ENCODE measurements at places on chromosomes 13 and 19. TPM values are rescaled to one million over a fixed set of nuclear protein-coding genes. Genes with fewer than 3 reads are reported as not detected.
A peak's percentile ranks its signal among the peaks of the same experiment; 100 is the strongest.

Gene PEX11G
- 1.9 TPM for polyA plus RNA-seq

GRCh38 chr19:16210168-16210567 is 12.5 kb downstream of the AP1M1 start:
- DNase-seq = no peak

Gene LRRC63
- not detected for polyA plus RNA-seq

GRCh38 chr19:246551-246950 is 44.7 kb downstream of the PLPP2 start:
- DNase-seq = no peak

- peak; percentile 53 for DNase-seq
Measured at GRCh38 chr19:43474986-43475705, 9.7 kb upstream of the LYPD3 start.

- no peak for DNase-seq
Measured at GRCh38 chr13:41520660-41521630, 63.6 kb downstream of the RGCC start.

DNA sequence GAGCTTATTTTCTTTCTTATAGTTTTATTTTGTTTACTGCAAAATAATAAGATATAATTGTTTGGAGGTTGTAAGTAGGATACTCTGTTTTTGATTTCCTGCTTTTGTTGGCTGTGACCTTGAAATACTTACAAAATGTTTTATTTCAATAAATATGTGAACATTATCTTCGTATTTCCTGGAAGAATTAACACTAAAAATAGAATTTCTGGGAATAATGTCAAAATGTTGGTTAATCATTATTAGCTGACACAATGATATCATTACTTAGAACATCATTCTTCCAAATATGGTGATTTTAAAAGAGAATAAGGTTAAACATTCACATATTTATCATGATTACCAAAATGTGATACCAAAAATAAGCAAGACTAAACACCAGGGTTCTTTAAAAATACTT is 1148.6 kb upstream of the PRR20A start:
- no peak for DNase-seq

Gene CYP2A7
- not detected for polyA plus RNA-seq

GRCh38 chr13:84684048-84684662 is 801.9 kb upstream of the SLITRK1 start:
- no peak for DNase-seq

DNA sequence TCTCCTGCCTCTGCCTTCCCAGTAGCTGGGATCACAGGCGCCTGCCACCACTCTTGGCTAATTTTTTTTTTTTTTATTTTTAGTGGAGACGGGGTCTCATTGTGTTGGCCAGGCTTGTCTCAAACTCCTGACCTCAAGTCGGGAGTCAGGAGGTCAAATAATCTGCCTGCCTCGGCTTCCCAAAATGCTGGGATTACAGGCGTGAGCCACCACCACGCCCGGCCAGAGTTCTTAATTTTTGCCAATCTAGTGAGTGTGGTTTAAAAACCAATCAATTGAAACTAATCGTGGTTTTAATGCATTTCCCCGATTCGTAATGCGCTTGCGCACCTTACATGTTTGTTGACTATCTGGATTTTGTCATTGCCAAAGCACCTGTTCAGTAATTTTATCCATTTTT is 37.0 kb downstream of the SKA3 start:
- DNase-seq = no peak

DNA sequence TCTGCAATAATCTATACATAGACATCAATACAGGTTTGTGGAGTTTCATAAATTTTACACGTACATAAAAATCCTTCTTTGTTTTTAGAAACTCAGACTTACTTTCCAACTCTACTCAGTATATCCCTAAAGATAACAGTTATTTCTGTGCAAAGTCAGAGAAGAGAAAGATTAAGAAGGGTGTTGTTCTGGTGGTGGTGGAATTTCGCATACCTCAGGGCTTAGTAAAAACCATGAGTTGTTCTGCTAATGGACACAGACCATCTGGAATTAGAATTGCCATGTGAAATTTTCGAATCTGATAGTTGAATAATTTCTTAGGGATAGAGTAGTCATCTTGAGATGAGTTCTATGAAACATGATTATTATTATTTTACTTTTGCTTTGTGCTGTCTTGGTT is 102.7 kb downstream of the ZAR1L start:
- peak; percentile 60 for DNase-seq

Gene ATP1A3
- 0.11 TPM for polyA plus RNA-seq

Gene TICAM1
- polyA plus RNA-seq = 1.7 TPM

DNA sequence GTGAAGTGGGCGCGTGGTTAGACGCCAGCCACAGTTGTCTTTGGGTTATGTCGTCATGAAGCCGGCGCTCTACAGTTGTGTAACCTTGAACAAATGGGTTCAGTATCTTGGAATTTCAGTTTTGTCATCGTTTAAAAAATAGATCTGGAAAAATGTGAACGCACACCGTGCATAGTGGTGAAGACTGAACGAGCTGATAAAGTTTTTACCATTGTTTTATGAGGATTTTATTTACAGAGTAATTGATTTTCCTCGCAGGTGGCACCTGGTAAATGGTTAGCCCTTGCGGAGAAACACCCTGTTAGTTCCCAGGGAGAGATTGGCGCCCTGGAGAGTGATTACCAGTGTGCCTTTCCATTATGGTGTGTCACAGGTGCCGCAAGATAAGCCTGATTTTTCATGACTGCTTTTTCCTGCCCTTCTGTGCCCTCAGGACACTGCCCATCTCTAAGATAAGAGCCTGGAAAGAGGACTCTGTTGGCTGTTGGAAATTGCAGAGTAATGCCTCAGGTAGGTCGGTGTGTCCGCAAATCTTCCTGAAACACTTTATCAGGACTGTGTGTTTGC is 577 bp downstream of the ZNF181 start:
- DNase-seq = no peak

DNA sequence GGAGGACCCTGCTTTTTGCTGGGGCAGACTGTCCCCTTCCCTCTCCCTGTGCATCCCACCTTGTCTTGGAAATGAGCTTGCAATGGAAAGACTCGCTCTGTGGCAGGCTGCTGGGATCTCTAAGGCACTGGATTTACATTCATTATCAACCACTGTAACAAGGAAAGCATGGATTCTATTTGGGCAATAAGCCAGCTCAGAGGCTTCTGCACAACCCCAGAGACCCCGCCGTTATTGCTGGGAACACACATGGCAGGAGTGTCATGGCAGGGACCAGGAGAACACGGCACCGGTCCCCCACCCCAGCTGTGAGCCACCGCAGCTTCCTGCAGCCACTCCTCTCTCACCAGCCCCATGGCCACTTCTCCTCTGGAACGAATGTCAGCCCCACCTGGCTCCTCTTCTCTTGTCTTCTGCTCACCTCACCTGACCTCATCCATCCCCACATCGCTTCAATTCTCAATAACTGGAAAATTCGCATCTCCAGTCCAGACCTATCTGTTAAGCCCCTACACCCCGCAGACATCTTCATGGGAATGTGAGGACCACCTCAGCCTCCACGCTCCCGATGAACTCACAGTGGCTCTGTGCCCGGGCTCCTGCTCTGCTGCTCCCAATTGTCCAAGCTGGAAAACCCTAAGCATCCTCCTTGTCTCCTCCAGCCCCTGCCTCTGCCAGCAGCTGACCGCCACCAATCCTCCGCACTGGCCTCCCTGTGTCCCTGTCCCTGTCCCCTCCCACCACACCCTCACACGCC is 181.5 kb downstream of the USP12 start:
- no peak for DNase-seq
